ENCODE measurements at places on chromosomes 1 and 21.

GRCh38 chr1:11182884-11183283, 6.3 kb upstream of the ANGPTL7 start:
- DNase-seq: no peak

- DNase-seq: no peak
Observed at GRCh38 chr1:41626616-41627375, 142.3 kb upstream of the EDN2 start.

DNA sequence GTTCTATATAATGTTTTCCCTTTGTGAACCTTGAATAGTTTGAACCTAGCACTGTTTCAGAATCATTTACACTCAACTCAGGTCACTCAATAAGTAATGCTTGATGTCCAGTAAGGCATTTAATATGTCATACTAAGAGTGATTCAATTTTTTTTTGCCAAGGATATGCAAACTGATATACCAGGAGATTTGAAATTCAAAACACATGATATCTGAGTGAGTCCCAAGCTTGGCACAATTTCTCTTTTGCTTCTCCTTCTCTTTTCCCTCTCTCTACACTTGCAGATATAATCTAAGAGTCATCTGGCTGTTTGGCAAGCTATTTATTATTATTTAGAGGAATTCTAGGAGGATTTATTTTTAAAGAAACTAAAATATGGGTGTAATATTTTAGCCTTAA, 61.6 kb upstream of the SPAG17 start:
- no peak for DNase-seq

GRCh38 chr1:183654706-183655105, 1.6 kb upstream of the APOBEC4 start:
- no peak for DNase-seq

GRCh38 chr1:201970334-201971159, 11.9 kb upstream of the RNPEP start:
- no peak for DNase-seq

DNA sequence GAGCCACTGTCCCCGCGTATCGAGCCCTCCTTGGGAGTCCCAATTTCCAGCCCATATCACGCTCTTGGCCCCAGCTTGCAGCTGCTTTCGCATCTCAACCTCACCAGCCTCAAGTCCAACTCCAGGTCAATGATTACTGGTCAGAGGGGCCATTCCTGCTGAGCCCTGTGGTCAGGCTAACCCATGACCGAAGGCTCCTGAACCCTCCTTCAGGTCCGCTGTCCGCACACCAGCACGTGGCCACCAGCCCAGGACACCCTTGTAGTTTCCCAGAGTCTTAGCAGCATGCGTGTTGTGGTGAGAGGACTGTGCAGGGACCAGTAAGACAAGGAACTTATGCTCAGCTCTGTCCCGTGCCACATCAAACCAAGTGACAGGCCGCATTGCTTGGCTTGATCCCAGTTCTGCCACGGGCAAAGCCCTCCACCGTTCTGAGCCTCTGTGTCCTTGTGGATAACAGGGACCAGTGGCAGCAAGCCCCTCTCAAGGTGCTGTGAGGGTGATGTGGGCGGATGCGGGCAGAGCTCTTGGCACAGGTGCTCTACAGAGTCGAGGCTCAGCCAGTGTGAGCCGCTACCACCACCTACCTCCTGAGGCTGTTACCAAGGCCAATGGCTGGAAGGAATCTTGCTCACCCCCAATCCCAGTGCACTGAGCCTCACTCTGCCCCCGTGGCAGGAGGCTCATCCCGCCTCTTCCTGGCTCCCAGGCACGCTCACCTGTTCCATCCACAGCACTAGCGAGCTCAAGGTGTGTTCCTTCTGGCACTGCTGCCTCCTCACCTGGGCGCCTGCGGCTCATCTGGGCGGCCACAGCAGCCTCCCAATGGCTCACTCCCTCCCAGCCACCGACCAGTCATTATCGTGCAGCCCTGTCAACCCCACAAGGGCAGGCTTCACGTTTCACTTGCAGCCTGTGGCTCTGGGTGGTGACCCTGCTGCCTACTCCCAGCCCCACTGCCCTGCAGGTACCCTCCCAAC, 20.4 kb downstream of the KRTAP10-1 start:
- DNase-seq: no peak

GRCh38 chr1:180562640-180563025, 3.9 kb downstream of the OVAAL start:
- DNase-seq: no peak
